Fibroblast of the aortic adventitia (primary cell): ENCODE measurements at places on chromosomes 3 and 15. TPM values are rescaled to one million over a fixed set of nuclear protein-coding genes. Genes with fewer than 3 reads are reported as not detected.

The ANKDD1A gene
- total RNA-seq: 2.9 and 5.1 TPM in 2 replicates

The RLBP1 gene
- total RNA-seq: not detected in 2 replicates

The PRR20G gene
- total RNA-seq: not detected in 2 replicates

The OR5K2 gene
- not detected in 2 replicates for total RNA-seq

The ZNF609 gene
- total RNA-seq: 19.3 and 38.8 TPM in 2 replicates

The PLCH1 gene
- 0.09 TPM in 1 of 2 replicates, not detected in the other for total RNA-seq

The LEKR1 gene
- total RNA-seq: 0.81 and 2.8 TPM in 2 replicates

The IFT80 gene
- 61.0 and 79.2 TPM in 2 replicates for total RNA-seq

The CCR9 gene
- not detected in 2 replicates for total RNA-seq

The COPS2 gene
- 116 and 176 TPM in 2 replicates for total RNA-seq

The INTS14 gene
- 31.7 and 38.3 TPM in 2 replicates for total RNA-seq

The WDR93 gene
- total RNA-seq: 0.09 and 0.49 TPM in 2 replicates

The LRRC2 gene
- total RNA-seq: 7.9 and 10.1 TPM in 2 replicates

The C3orf49 gene
- not detected in 2 replicates for total RNA-seq

The CP gene
- 1.2 TPM in 1 of 2 replicates, not detected in the other for total RNA-seq

The MESP1 gene
- total RNA-seq: 0.45 and 0.49 TPM in 2 replicates

The GOLGA8G gene
- total RNA-seq: not detected in 2 replicates

The POPDC2 gene
- 0.27 and 1.6 TPM in 2 replicates for total RNA-seq

The KLF15 gene
- total RNA-seq: 1.5 and 3.2 TPM in 2 replicates

The PIERCE2 gene
- total RNA-seq: 6.6 TPM in 1 of 2 replicates, not detected in the other

The ANKRD63 gene
- not detected in 2 replicates for total RNA-seq

The SAMMSON gene
- total RNA-seq: not detected in 2 replicates

The TMEM158 gene
- 4.5 and 19.3 TPM in 2 replicates for total RNA-seq

The CACNA2D2 gene
- total RNA-seq: not detected in 2 replicates

The ROPN1 gene
- total RNA-seq: not detected in 2 replicates

The GDPGP1 gene
- 8.7 and 9.6 TPM in 2 replicates for total RNA-seq

The TMEM212 gene
- total RNA-seq: not detected in 2 replicates

The CEMIP gene
- total RNA-seq: 225 and 249 TPM in 2 replicates

The TMEM44 gene
- total RNA-seq: 12.8 and 16.7 TPM in 2 replicates

The FOXL2 gene
- under 0.01 TPM in 1 of 2 replicates, not detected in the other for total RNA-seq

The IL17RB gene
- total RNA-seq: 0.81 TPM in 1 of 2 replicates, not detected in the other

The CAMK2N2 gene
- 0.09 and 0.41 TPM in 2 replicates for total RNA-seq

The TYRO3 gene
- total RNA-seq: 8.0 and 20.2 TPM in 2 replicates

The SAXO2 gene
- total RNA-seq: 0.25 and 1.4 TPM in 2 replicates

The PRRT3 gene
- 4.2 and 5.5 TPM in 2 replicates for total RNA-seq

The CLDN18 gene
- total RNA-seq: not detected in 2 replicates

The CX3CR1 gene
- total RNA-seq: not detected in 2 replicates

The COL6A5 gene
- under 0.01 TPM in 1 of 2 replicates, not detected in the other for total RNA-seq

The MESP2 gene
- 1.3 and 2.9 TPM in 2 replicates for total RNA-seq

The CHRNA5 gene
- 1.1 and 1.6 TPM in 2 replicates for total RNA-seq

The LRRIQ4 gene
- total RNA-seq: 0.09 TPM in 1 of 2 replicates, not detected in the other

The IGF2BP2 gene
- 40.1 and 99.3 TPM in 2 replicates for total RNA-seq

The HMCES gene
- 9.2 and 11.1 TPM in 2 replicates for total RNA-seq

The UPK1B gene
- 0.09 TPM in 1 of 2 replicates, not detected in the other for total RNA-seq

The ADCY5 gene
- under 0.01 and 0.41 TPM in 2 replicates for total RNA-seq

The SLC51B gene
- total RNA-seq: not detected in 2 replicates

The PEAK1 gene
- 52.8 and 98.2 TPM in 2 replicates for total RNA-seq

The CCR4 gene
- total RNA-seq: under 0.01 TPM in 1 of 2 replicates, not detected in the other

The ZNF774 gene
- total RNA-seq: 1.4 and 2.3 TPM in 2 replicates

The WDR5B gene
- 4.8 and 8.0 TPM in 2 replicates for total RNA-seq

The GOLGA8M gene
- total RNA-seq: 1.2 TPM in 1 of 2 replicates, not detected in the other
